ENCODE measurements at places on chromosomes 12 and 14. TPM values are rescaled to one million over a fixed set of nuclear protein-coding genes. Genes with fewer than 3 reads are reported as not detected.
A peak's percentile ranks its signal among the peaks of the same experiment; 100 is the strongest.

Gene BMAL2
- total RNA-seq: 21.3 TPM

Gene KERA
- total RNA-seq: not detected

Gene RAD51AP1
- 49.9 TPM for total RNA-seq

Gene LIN7A
- 0.57 TPM for total RNA-seq

Gene SERPINA3
- total RNA-seq: 1.2 TPM

Gene SRGAP1
- total RNA-seq: 3.7 TPM

Gene CLEC2D
- total RNA-seq: 2.8 TPM

Gene LIMA1
- total RNA-seq: 85.9 TPM

Gene EIF2B1
- 163 TPM for total RNA-seq

Gene IL26
- not detected for total RNA-seq

Gene JAG2
- 0.80 TPM for total RNA-seq

GRCh38 chr12:106301241-106301610, 1.3 kb upstream of the TCP11L2 start:
- DNase-seq: no peak

GRCh38 chr12:75996861-75997447, 34.6 kb downstream of the PHLDA1 start:
- peak; percentile 64 for DNase-seq

DNA sequence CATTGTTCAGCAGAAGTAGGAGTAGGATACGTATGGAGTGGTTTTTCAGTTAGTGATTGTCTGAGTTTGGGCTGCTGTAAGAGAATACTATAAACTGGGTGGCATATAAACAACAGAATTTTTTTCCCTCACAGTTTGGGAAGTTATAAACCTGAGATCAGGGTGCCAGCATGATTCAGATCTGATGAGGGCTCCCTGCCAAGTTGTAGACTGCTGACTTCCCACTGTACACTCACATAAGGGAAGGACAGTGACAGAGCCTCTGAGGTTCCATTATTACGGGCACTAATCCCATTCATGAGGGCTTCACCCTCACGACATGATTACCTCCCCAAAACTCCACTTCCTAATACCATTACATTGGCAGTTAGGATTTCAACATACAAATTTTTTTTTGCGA, 50.7 kb downstream of the ACSM4 start:
- DNase-seq: peak; percentile 32

- DNase-seq: no peak
Measured at GRCh38 chr12:60819794-60820193, 1224.0 kb downstream of the SLC16A7 start.

- no peak for DNase-seq
Measured at GRCh38 chr12:102096855-102097254, 23.1 kb downstream of the NUP37 start.

- DNase-seq: peak; percentile 40
Measured at GRCh38 chr12:22083167-22083566, 37.1 kb downstream of the CMAS start.

GRCh38 chr14:70555890-70556289, 21.1 kb upstream of the ADAM20 start:
- DNase-seq: no peak

DNA sequence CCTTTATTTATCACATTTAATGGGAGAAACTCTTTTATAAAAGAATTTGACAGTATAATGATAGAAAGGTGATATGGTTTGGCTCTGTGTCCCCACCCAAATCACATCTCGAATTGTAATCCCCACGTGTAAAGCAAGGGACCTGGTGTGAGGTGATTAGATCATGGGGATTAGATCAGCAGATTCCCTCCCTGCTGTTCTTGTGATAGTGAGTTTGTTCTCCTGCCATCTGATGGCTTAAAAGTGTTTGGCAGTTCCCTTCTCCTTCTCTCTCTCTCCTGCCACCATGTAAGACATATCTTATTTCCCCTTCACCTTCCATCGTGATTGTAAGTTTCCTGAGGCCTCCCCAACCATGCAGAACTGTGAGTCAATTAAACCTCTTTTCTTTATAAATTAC, 1110.3 kb downstream of the FLRT2 start:
- no peak for DNase-seq

- no peak for DNase-seq
Measured at GRCh38 chr12:104681012-104681690, 224.4 kb downstream of the CHST11 start.
